ENCODE measurements at places on chromosomes 12 and 14. TPM values are rescaled to one million over a fixed set of nuclear protein-coding genes. Genes with fewer than 3 reads are reported as not detected.

GRCh38 chr14:99468836-99469592 is 11.6 kb downstream of the SETD3 start:
- H3K4me3 ChIP-seq: no peak overlapping the region
- H3K27me3 ChIP-seq: no peaks in the 10 kb centered on the region
- peaks cover 16% of the 10 kb centered on the region for H3K36me3 ChIP-seq
- DNase-seq: no peak

DNA sequence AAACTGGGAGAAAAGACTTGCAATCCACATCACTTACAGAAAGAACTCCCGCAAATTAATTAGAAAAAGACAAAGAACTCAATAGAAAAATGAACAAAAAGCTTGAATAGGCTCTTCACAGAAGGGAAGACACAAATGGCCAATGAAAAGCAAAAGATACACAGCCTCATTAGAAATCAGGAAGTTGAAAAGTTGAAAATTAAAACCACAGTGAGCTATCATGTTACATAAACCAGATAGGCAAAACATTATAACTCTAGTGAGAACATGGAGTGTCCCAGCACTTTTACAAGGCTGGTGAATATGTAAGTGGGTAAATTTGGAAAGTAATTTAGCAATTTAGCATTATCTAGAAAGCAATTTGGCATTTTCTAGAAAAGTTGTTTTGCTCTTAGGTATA is 158.4 kb upstream of the RASSF8 start:
- no peak for DNase-seq
- no peaks in the 10 kb centered on the region for H3K4me1 ChIP-seq
- no peak overlapping the region for H3K4me3 ChIP-seq
- H3K27ac ChIP-seq: no peak overlapping the region
- no peaks in the 10 kb centered on the region for H3K36me3 ChIP-seq

Gene CCDC184
- 3.3 TPM for polyA plus RNA-seq

DNA sequence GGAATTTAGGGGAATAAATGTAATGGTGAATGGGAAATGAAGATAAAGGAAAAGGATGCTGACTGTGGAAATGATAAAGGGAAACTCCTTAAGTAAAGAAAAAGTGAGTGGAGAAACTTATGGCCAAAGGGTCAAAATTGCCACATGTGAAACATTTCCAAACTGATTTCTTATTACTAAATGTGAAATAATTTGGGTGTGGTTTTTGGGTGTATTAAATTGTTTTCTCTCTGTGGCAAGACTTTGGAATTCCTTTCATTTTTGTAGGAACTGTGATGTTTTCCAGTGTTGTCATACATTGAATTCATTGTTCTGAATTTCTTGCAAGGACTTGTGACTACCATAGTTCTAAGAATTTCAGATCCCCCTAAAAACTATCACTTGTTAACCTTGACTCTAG is 1891.5 kb upstream of the SEL1L start:
- DNase-seq: no peak
- no peak overlapping the region for H3K27ac ChIP-seq
- H3K36me3 ChIP-seq: no peaks in the 10 kb centered on the region
- no peaks in the 10 kb centered on the region for H3K27me3 ChIP-seq

DNA sequence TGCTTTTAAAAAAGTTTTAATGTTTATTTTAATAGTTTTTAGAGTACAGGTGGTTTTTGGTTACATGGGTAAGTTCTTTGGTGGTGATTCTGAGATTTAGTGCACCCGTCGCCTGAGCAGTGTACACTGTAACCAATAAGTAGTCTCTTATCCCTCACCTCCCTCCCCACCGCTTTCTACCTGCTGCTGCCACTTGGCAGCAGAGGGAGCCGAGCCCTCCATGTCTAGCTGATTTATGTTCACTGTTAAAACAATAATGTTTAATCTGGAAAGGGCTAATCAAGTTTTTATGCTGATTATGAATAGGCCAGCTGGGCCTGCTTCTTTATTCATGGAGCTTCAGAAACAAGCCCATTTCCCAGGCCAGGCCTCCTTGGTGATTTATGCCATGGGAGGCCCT is 73.1 kb downstream of the ADCK1 start:
- DNase-seq: no peak
- H3K4me1 ChIP-seq: no peaks in the 10 kb centered on the region
- H3K36me3 ChIP-seq: no peaks in the 10 kb centered on the region
- no peak overlapping the region for H3K4me3 ChIP-seq
- H3K27me3 ChIP-seq: no peaks in the 10 kb centered on the region

- no peaks in the 10 kb centered on the region for H3K27me3 ChIP-seq
- DNase-seq: peak; percentile 64
- peaks cover 47% of the 10 kb centered on the region for H3K4me1 ChIP-seq
- H3K27ac ChIP-seq: peak overlapping the region; percentile 66
- H3K4me3 ChIP-seq: no peak overlapping the region
Observed at GRCh38 chr12:106107566-106107965, 31.2 kb downstream of the NUAK1 start.

DNA sequence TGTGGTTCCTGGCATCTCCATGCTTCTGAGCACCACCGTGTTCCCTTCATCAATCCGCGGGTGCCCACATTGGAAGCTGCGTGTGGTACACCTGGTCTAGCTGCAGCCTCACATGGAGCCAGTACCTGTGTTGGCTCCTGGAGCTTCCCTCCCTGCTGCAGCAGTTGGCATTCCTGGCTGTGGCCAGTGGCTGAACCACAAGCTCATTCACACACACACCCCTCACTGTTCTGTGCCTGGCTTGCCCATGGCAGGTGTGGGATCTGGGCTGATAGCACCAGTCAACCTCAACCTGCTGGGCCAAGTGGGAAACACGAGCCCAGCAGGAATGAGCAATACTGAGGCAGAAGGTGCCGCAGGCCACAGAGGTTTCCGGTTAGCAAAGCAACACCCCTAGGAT is 256.2 kb upstream of the LRFN5 start:
- no peak for DNase-seq
- no peaks in the 10 kb centered on the region for H3K4me1 ChIP-seq
- H3K4me3 ChIP-seq: no peak overlapping the region
- H3K27ac ChIP-seq: no peak overlapping the region
- H3K36me3 ChIP-seq: no peaks in the 10 kb centered on the region

DNA sequence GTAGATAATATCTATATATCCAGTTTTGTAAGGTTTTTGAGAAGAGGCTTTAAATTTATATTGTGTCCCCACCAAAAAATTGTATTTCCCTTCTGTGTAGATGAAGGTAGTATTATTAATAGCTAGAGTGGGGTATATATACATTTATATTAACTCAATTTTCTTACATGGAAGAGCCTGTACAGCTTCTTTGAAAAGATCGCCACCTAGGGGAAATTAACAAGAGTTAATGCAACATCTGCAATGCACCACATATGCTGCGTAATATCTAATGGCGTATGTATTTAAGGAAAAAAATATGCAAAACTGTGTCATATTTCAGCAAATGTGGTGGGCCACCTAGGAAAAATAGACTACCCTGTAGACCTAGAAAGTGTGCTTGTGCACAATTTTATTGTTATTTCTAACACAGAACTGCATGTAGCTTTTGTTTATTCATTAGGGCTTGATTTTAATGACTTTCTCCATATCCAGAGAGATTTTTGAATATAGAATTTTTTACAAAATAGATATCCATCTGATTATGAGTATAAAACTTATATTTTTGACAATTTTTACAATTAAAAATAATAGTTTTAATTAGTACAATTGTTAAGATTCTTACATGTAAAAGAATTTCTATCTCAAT is 14.0 kb downstream of the CCER1 start:
- H3K27ac ChIP-seq: no peak overlapping the region
- no peaks in the 10 kb centered on the region for H3K27me3 ChIP-seq
- no peaks in the 10 kb centered on the region for H3K36me3 ChIP-seq
- H3K4me1 ChIP-seq: no peaks in the 10 kb centered on the region
- peak; percentile 18 for DNase-seq
- H3K4me3 ChIP-seq: no peak overlapping the region

Gene NIN
- polyA plus RNA-seq: 8.2 TPM

DNA sequence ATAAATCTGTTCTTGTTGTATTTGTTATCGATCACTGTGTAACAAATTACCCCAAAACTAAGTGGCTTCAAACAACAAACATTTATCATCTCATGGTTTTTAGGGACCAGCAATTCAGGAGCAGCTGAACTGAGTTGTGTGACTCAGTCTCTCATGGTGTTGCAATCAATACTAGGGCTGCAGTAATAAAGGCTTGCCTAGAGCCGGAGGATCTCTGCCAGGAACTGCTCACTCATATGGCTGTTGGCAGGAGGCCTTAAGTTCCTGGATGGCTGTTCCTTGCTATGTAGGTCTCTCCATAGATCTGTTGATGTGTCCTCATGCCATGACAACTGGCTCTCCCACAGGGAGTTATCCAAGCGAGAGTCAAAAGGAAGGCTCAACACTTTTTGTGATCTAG is 3.8 kb upstream of the PSMC6 start:
- H3K27me3 ChIP-seq: no peaks in the 10 kb centered on the region
- no peaks in the 10 kb centered on the region for H3K36me3 ChIP-seq
- peaks cover 20% of the 10 kb centered on the region for H3K4me1 ChIP-seq
- peak; percentile 51 for DNase-seq

All from large intestine (tissue), 12 donors.